ENCODE measurements at places on chromosomes 16 and 17.
A peak's percentile ranks its signal among the peaks of the same experiment; 100 is the strongest.

GRCh38 chr16:66487580-66488275, 60.6 kb downstream of the BEAN1 start:
- DNase-seq, result no peak

DNA sequence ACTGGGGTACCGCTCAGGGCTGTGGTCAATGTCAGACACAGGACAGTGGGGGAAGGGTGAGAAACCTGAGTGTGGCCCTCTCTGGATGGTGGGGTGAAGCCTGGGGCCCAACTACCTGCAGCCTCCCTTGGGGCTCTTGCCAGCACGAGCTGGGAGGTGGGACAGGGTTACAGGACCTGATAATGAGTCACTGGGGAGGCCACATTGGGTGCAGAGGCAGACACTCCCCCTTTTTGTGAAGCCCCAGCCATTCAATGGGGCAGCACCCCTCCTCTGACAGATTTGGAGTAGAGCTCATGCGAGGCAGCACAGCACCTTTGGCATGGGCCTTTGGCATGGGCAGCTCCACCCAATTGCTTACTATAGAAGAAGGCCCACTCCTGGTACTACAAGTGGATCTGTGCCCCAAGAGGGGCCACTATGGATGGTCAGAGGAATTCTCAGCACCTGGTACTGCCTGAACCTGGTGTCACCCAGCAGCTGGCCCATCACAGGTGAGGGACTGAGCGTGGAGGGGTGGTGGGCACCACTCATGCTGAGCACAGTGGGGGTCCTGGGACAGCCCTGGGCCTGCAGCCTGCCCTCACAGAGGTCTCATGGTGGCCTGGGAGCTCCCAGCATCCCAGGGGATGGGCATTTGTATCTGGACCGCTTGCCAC, 45.2 kb upstream of the SMPD3 start:
- DNase-seq, result no peak

- no peak for DNase-seq
Observed at GRCh38 chr16:77897831-77898605, 109.7 kb downstream of the VAT1L start.

- DNase-seq, result peak; percentile 87
Observed at GRCh38 chr16:14358697-14359305, 271.3 kb downstream of the PARN start.

DNA sequence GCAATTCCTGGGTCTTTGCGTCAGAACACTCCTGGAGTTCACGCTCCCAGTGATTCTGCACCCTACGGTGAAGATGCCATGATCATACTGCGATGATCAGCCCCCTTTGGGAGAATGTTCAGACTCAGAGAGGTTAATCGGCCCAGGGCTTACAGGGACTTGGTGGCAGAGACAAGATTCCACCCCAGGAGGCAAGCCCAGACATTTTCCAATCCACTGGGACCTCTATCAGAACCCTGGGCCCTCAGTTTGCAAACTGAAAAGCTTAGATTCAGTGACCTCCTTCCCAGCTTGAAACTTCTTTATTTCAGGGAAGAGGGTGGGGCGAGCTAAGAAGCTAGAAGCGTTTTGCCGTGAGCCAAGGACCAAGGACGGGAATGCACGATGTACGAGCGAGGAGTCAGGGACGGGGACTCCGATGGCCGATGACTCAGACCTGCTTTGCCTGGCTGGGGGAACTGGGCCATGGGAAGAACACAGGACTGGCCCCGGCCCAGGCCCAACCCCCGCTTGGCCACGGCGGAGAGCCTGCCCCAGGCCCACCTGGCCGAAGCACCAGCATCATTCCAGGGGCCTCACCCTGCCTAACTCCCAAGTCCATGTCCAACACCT, 34.7 kb downstream of the SOCS3 start:
- DNase-seq, result no peak

GRCh38 chr16:58332997-58333700, 38.3 kb upstream of the PRSS54 start:
- no peak for DNase-seq

DNA sequence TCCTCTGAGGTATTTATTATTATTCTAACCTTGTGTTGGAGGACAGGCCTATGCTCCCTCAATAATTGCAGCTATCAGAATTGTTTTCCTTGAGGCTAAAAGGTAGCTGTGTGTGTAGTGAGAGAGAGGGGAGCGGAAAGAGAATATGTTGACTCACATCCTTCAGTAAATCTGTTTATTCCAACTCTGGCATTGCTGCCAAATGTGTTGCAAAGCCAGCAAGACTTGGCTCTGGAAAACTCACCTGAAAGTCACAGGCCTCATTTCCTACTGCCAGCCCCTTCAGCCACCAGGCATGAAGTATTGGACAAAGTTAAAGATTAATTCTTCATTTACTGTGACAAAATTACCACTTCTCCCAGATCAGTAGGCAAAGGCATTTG, 9.6 kb downstream of the CA10 start:
- peak; percentile 58 for DNase-seq

DNA sequence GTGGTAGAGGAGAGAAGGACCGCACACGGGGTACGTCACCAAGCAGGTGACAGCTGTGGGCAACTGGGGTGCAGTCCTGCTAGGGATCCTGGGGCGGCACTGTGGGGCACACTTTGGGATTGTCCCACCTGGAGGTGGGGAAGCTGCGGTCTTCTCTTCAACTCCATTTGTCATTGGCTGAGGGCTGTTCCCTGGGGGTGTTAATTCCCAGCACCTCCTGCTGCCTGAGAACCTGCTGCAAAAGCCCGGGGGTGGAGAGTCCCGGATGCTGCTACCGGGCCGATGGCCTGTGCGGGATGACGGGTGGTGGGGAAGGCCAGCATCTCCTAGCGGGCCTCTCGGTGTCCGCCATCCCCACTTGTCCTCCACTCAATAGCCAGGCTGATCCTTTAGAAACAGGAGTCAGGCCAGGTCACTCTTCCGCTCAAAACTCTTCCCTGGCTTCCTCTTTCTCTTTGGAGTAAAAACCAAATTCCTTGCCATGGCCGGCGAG, 100.2 kb downstream of the CYLD start:
- DNase-seq, result no peak

DNA sequence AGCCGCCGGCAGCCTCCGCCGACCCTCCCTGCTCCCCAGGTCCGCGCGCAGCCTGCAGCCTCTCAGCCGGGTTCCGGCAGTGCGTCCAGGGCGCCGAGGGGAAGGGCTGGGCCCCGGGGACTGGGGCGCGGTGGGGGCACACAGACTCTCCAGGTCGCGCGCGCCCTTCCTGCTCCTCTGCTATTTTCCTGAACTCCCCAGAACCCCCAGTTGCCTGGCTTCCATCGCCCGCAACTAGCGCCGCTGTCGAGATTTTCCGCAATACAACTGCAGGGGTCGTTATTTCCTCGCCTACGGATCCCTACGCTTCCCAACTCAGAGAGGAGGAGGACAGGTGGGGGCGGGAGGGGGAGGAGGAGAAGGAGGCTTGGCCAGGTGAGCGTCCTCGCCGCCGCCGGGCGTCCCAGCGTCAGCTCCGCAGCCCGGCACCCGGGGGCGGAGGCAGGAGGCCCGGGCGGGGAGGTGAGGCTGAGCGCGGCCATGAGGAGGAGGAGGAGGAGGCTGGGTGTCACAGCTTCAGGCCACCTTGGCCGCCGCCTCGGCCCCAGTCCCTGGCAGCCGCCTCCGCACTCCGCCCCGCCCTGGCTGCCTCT, at the start of gene CA10:
Gene CA10 (minus strand): TSS at position 265 of the 593 bp plus-strand sequence.
- no peak for DNase-seq

- peak; percentile 50 for DNase-seq
Observed at GRCh38 chr17:31494259-31495021, 103.0 kb downstream of the RAB11FIP4 start.

GRCh38 chr16:49857423-49858181, 1.7 kb upstream of the ZNF423 start:
- peak; percentile 54 for DNase-seq

- DNase-seq, result no peak
Observed at GRCh38 chr16:25692742-25693508, 1.2 kb downstream of the HS3ST4 start.

GRCh38 chr16:81259916-81260315, 21.4 kb downstream of the BCO1 start:
- DNase-seq, result no peak

DNA sequence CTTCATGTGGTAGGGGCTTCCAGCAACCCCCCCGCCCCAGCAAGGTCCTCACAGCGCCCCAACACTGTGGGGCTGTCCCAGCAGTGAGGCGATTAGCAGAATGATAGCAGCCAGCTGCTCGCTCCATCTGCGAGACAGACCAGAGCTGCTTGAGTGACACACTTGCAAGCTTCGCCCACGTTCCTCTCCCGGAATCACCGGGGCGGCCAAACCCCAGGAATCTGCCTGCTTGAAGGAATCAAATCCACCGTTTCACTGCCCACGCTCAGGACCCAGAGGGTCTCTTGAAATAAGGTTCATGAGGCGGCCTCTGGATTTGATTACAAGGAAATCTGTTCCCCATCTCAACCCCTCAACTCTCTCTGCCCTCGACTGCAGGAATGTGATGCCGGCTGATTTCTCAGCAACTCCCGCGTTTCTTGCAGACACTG, 356.0 kb downstream of the C16orf95 start:
- no peak for DNase-seq

DNA sequence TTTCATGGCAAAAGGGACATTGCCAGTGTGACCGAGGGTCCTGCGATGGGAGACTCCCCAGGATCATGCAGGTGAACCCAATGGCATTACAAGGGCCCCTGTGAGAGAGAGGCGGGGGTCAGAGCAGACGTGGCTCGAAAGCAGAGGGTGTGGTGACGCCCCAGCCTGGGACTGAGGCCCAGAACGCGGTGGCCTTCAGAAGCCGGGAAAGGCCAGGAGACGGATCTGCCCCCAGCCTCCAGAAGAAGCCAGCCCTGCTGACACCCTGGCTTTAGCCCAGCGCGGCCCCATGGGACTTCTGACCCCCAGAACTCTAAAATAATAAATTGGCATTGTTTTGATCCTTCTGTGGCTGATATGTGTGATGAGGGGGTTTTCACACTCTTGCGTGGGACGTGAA, 17.4 kb upstream of the ENPP7 start:
- no peak for DNase-seq

DNA sequence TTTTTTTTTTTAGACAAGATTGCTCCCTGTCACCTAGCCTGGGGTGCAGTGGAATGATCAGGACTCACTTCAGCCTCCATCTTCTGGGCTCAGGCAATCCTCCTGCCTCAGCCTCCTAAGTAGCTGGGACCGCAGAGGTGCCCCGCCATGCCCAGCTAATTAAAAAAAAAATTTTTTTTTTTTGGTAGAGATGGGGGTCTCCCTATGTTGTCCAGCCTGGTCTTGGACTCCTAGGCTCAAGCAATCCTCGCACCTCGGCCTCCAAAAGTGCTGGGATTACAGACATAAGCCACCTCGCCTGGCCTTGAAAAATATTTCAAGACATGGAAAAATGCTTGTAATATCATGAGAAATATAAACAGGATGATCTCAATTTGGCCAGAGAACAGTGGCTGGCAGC, 42.9 kb downstream of the HAPSTR1 start:
- no peak for DNase-seq
